ENCODE measurements at places on chromosomes 2 and 18. TPM values are rescaled to one million over a fixed set of nuclear protein-coding genes. Genes with fewer than 3 reads are reported as not detected.

IL1RL2 gene
- total RNA-seq, result not detected

FHL2 gene
- total RNA-seq, result 36.9 TPM

TUBB8B gene
- total RNA-seq, result 0.72 TPM

LHCGR gene
- total RNA-seq, result 0.44 TPM

- DNase-seq, result no peak
Observed at GRCh38 chr2:123826729-123827271, 198.3 kb upstream of the CNTNAP5 start.

GRCh38 chr2:196403471-196403870 is 232.1 kb upstream of the STK17B start:
- DNase-seq, result no peak

DNA sequence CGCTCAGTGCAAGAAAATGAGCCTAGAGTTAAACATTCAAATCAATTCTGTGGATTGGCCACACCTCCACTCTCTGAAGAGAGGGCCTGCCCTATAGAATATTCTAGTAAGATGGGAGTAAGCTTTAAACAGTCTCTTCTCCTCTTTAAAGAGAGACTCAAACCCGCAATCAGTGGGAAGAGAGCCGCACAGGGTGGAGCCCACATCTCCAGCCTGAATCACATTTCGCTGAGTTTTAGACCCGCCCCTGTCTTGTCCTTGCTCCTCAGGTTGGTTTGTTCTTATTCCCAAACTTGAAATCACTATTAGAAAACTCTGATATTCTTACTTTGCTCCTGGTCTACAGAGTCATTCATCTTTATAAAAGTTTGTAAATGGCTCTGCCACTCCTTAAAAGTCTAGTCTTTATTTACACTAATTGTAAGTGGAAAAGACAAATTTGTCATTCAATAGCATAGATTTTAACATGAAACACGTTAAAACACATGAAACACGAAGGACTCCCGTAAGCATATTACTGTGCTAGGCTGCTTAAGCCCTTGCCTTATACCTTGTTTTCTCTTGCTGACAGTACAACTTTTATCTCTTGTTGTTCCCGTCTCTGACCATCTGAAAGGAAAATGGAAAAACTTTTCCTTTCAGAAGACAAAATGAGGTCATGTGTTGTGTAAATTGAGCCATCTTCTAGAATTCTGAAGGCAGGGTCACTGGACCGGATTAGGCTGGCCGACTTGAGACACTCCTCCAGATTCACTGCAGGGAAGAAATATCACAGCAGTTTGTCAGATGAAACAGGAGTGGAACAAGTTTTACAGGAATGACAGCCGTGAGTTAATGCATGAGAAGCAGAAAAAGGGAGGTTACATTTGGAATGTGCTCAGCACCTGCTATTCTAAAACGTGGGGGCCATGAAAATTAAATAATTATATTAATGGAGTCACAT is 5.6 kb downstream of the DSC1 start:
- no peak for DNase-seq

GRCh38 chr18:8348051-8348720 is 261.1 kb upstream of the RAB12 start:
- no peak for DNase-seq

- no peak for DNase-seq
Observed at GRCh38 chr2:124666976-124667375, 641.9 kb downstream of the CNTNAP5 start.

- DNase-seq, result no peak
Observed at GRCh38 chr2:186036862-186037449, 298.4 kb downstream of the FSIP2 start.

DNA sequence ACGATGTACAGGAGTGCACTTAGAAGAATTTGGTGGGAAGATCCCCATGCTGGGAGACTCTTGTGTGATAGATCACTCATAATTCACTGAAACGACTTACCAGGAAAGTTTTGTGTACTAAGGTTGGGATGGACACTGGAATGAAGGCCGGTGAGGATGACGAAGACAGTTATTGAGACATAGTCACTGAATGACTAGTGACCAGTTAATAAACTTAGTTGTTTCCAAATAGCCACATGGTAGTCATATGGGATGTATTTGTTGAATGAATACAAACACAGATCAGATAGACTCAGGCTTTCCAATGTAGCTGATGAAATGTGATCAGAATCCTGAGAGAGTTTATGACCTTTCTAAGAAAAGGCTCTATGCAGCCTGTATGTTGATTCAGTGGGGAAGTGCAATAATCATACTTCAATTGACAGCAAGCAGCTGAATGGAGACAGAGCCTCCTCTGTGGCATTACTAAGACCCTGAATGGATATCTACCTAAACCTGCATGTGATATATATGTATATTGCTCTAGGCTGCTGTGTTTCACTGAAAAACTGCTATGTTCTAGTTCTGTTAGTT is 20.4 kb downstream of the GDF7 start:
- no peak for DNase-seq

- DNase-seq, result peak; percentile 57
Observed at GRCh38 chr2:219416235-219416602, 2.0 kb upstream of the DES start.

DNA sequence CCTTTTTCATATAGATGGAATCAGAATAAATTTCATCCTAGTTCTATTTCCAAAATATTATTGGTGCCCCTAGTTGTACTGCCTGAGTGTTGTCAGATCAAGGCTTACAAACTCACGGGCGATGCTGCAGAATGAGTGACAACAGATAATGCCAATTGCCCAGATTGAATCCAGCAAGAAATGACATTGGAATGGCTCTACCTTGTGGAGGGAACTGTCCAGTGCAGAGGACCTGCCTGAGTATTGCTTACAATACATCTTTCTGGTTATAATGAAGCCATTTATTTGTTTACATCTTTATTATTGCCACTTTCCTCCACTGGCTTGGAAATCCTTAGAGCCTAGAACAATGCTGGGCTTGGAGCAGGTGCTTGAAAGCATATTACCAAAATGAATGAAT is 7.8 kb upstream of the IL1R2 start:
- DNase-seq, result no peak

GRCh38 chr2:39664232-39664887 is 1.4 kb upstream of the TMEM178A start:
- DNase-seq, result no peak

- DNase-seq, result no peak
Observed at GRCh38 chr18:63306819-63307550, 12.6 kb downstream of the BCL2 start.

DNA sequence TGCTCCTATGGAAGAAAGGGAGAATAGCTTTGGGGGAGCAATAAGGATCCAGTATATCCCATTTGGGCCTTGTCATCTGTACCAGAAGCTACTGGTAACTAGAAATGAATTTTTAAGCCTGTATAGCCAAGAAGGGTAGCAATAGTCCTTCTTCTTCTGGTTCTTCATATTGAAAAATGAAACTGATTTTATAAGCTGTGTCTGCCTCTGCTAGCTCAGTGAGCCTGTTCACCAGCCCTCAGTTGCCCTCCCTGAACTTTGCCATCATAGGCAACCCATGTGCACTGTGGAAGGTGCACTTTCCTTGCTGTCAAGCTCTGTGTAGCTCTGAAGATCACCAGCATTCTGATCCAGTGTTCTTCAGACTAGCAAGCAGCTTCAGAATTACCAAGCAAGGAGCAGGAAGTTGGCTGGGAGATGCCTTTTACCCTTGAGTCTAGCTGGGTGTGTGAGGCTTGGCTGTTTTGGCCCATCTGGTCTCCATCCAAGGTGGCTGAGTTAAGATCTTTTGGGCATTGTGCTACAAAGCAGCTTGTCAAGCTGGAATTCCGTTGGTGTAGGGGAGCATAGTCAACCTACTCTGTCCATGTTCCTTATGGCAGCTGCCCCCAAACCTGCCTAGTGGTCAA is 55.8 kb upstream of the MGAT5 start:
- no peak for DNase-seq

GRCh38 chr2:232512602-232513001 is 7.6 kb upstream of the PRSS56 start:
- no peak for DNase-seq

Measured in H9 (cell line).